Progenitor cell of endocrine pancreas (in vitro differentiated cells): ENCODE measurements at places on chromosomes 12 and 14. TPM values are rescaled to one million over a fixed set of nuclear protein-coding genes. Genes with fewer than 3 reads are reported as not detected.

KLRC4 gene
- not detected in 2 replicates for total RNA-seq

CHPT1 gene
- 15.2 and 18.0 TPM in 2 replicates for total RNA-seq

SLC7A7 gene
- 6.7 and 7.7 TPM in 2 replicates for total RNA-seq

PKP2 gene
- 102 and 103 TPM in 2 replicates for total RNA-seq

FRMD6 gene
- 40.7 and 45.8 TPM in 2 replicates for total RNA-seq

RNASE3 gene
- total RNA-seq: not detected in 2 replicates

LUM gene
- 0.16 TPM in 1 of 2 replicates, not detected in the other for total RNA-seq

RNASE1 gene
- total RNA-seq: 4.5 and 7.1 TPM in 2 replicates

LALBA gene
- total RNA-seq: not detected in 2 replicates

FSCB gene
- total RNA-seq: not detected in 2 replicates

GLIPR1 gene
- 0.22 and 0.33 TPM in 2 replicates for total RNA-seq

IFNG-AS1 gene
- not detected in 2 replicates for total RNA-seq

DNA sequence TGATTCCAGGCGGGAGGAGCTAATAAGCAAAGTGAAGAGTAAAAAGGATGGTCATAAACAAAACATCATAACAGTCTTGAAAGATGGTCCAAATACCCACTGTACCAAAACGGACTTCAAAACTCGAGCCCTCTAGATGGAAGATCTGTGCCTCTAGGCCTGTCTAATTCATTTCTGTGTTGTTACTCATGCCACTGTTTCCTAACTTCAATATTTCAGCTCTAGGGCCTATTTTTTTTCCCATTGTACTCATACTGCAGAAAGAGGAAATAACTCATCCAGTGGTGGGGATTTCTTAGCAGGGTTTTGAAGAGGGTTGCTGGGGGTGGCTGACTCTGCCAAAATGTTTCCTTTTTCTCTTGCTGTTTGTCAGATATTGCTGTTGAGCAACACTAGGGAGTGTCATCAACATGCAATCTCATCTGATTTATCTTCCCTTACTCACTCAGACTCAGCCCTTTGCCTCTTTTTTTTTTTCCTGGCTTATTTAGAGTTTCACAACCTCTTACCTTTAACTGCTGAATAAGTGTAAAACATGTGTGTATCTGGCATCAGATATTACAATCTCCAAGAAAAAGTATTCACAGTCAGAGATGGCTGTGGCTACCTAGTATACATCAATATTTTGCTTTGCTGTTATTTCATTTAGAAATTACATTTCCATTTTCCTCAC lies 189.6 kb downstream of the DUSP6 start:
- DNase-seq: no peak
- H3K4me3 ChIP-seq: no peak overlapping the region
- H3K27ac ChIP-seq: no peak overlapping the region
- peaks cover 4% of the 10 kb centered on the region for H3K4me1 ChIP-seq
- no peaks in the 10 kb centered on the region for H3K36me3 ChIP-seq

- no peaks in the 10 kb centered on the region for H3K27me3 ChIP-seq
- H3K4me1 ChIP-seq: peaks cover 3% of the 10 kb centered on the region
- no peak overlapping the region for H3K4me3 ChIP-seq
Observed at GRCh38 chr12:78680596-78680995, 184.0 kb upstream of the SYT1 start.

- H3K36me3 ChIP-seq: no peaks in the 10 kb centered on the region
- H3K4me1 ChIP-seq: peaks cover 1% of the 10 kb centered on the region
Observed at GRCh38 chr12:3117591-3118015, 40.4 kb downstream of the TSPAN9 start.

GRCh38 chr12:121921066-121921465 lies 2.7 kb downstream of the CFAP251 start:
- H3K4me3 ChIP-seq: no peak overlapping the region
- peaks cover 10% of the 10 kb centered on the region for H3K4me1 ChIP-seq
- no peak for DNase-seq
- peaks cover 5% of the 10 kb centered on the region for H3K36me3 ChIP-seq

DNA sequence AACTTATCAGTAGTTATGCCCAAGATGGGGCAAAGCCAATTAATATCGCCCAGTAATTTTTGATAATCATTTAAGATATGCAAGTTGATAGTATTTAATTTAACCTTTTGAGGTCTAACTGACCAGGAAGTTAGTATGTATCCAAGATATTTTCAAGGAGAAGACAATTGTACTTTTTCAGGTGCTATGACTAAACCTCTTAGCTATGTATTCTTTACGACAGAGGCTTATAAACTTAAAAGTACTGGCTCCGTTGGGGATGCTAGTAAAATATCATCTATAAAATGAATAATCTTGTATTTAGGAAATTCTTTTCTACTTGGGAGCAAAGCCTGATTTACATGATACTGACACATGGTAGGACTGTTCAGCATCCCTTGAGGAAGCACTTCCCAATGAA lies 40.3 kb downstream of the TMTC3 start:
- H3K27ac ChIP-seq: no peak overlapping the region
- H3K4me1 ChIP-seq: peaks cover 11% of the 10 kb centered on the region
- DNase-seq: no peak
- no peaks in the 10 kb centered on the region for H3K27me3 ChIP-seq

- H3K36me3 ChIP-seq: no peaks in the 10 kb centered on the region
- no peaks in the 10 kb centered on the region for H3K4me1 ChIP-seq
- DNase-seq: no peak
- no peaks in the 10 kb centered on the region for H3K27me3 ChIP-seq
Observed at GRCh38 chr14:72049462-72049861, 117.2 kb downstream of the RGS6 start.

- H3K36me3 ChIP-seq: no peaks in the 10 kb centered on the region
- H3K4me1 ChIP-seq: peaks cover 2% of the 10 kb centered on the region
- no peak overlapping the region for H3K27ac ChIP-seq
- H3K4me3 ChIP-seq: no peak overlapping the region
- no peaks in the 10 kb centered on the region for H3K27me3 ChIP-seq
- DNase-seq: no peak
Observed at GRCh38 chr12:100859063-100859627, 64.6 kb downstream of the ANO4 start.

DNA sequence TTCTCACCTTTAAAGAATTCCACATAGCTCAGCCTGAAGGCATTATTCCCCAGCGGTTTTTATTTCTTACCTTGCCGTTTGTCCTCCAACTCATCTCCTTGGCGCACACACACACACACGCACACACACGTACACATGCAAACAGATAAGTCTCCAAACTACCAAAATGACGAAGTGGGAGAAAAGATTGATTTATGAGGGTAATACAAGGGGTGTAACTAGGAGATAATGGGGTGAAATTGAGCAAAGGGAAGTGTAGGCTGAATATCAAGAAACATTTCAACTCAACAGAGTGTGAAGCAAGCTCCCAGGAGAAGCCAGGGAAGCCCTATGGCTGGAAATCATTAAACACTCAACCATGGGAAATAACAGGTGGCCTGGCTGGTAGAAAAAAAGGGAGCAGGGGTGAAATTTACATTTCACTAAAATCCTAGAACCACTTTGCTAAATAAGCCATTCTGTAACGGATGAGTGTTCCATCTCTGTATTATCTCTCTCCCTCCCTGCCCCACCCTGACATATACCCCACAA lies 41.0 kb downstream of the GRIN2B start:
- peak overlapping the region; percentile 41 for H3K27ac ChIP-seq
- H3K4me3 ChIP-seq: no peak overlapping the region
- peaks cover 2% of the 10 kb centered on the region for H3K36me3 ChIP-seq
- H3K27me3 ChIP-seq: peaks cover 8% of the 10 kb centered on the region
- peaks cover 16% of the 10 kb centered on the region for H3K4me1 ChIP-seq

GRCh38 chr14:94689218-94689984 lies 77.2 kb downstream of the SERPINA3 start:
- peaks cover 27% of the 10 kb centered on the region for H3K27me3 ChIP-seq
- peak overlapping the region; percentile 21 for H3K4me3 ChIP-seq
- H3K36me3 ChIP-seq: no peaks in the 10 kb centered on the region
- H3K27ac ChIP-seq: peak overlapping the region; percentile 69

DNA sequence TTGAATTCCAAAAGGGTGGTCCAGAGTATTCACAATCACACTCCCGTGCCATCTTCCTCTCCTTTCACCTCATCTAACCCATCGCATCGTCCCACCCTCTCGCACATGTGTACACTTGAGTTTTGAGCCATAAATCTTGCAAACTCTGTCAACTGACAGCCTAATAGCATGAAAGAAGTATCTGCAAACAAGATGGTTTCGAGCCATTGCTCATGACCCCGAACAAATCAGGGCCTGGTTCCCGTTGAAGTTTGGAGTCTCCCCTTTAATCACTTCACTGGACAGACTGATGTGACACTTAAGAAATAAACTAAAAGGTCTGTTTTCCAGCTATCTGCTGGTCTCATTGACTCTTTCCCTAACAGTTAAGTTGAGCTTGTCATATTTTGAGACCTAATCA lies 223.6 kb upstream of the SOX5 start:
- DNase-seq: no peak
- H3K36me3 ChIP-seq: no peaks in the 10 kb centered on the region
- peaks cover 7% of the 10 kb centered on the region for H3K4me1 ChIP-seq
- H3K4me3 ChIP-seq: no peak overlapping the region
- no peak overlapping the region for H3K27ac ChIP-seq

- H3K27ac ChIP-seq: no peak overlapping the region
- no peak for DNase-seq
- H3K27me3 ChIP-seq: no peaks in the 10 kb centered on the region
- H3K36me3 ChIP-seq: no peaks in the 10 kb centered on the region
Observed at GRCh38 chr12:122981587-122982476, 1.4 kb downstream of the ARL6IP4 start.

GRCh38 chr12:27394676-27395075 lies 51.9 kb upstream of the SMCO2 start:
- peaks cover 5% of the 10 kb centered on the region for H3K4me1 ChIP-seq
- H3K36me3 ChIP-seq: peaks cover 12% of the 10 kb centered on the region
- no peak overlapping the region for H3K27ac ChIP-seq
- DNase-seq: no peak
- H3K4me3 ChIP-seq: no peak overlapping the region

- H3K4me3 ChIP-seq: no peak overlapping the region
- H3K27ac ChIP-seq: no peak overlapping the region
- no peaks in the 10 kb centered on the region for H3K36me3 ChIP-seq
- H3K4me1 ChIP-seq: no peaks in the 10 kb centered on the region
- H3K27me3 ChIP-seq: peaks cover 15% of the 10 kb centered on the region
- no peak for DNase-seq
Observed at GRCh38 chr14:94679106-94679810, 67.1 kb downstream of the SERPINA3 start.

DNA sequence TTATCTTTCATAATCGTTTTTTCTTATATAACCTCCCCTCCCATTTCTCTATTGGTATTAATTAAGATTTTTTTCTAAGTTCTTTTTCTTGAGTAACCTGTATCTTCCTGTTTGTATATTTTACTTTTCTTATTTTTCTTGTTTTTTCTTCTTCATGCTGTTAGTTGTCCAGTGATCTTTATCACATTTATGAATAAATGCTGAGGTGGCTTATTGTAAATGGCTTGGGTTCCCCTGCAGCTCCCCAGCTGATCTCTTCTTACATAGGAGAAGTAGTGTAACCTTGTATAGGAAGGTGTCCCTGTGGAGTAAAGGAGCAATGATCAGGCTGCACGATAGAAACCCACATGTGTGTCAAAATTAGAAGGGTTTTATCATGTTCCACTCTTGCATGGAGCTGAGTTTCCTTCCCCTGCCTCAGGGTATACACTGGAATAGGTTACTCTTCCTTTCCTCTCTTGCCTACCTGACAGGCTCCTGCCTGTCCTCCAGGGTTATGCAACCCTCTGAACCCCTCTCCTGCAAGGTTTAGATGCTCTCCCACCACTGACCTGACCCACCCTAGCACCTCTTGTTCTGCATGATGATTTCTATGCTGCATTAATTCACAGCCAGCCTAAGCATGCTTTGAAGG lies 334.8 kb upstream of the RGS6 start:
- no peaks in the 10 kb centered on the region for H3K27me3 ChIP-seq
- H3K4me3 ChIP-seq: no peak overlapping the region
- H3K27ac ChIP-seq: no peak overlapping the region
- peaks cover 14% of the 10 kb centered on the region for H3K4me1 ChIP-seq

DNA sequence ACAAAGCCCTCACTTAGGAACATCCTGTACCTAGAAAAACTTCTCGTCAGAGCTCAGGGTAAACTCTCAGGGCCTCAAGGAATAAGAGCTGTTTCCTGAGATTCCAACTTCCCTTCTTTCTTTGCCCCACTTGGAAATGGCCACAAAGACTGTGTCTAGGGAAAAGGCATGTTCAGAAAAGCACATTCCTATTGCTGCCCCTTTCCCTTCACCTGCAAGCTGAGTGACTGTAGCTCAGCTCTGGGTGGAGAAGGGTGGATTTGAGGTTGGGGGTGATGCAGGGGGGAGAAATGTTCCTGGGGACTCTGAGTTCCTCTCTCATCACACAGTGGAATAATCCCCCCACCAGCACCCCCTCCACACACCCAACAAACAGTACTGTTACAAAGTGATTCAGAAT lies 6.8 kb downstream of the ENDOU start:
- no peak for DNase-seq
- H3K36me3 ChIP-seq: no peaks in the 10 kb centered on the region
- H3K4me1 ChIP-seq: peaks cover 8% of the 10 kb centered on the region
- H3K4me3 ChIP-seq: no peak overlapping the region
- H3K27me3 ChIP-seq: peaks cover 5% of the 10 kb centered on the region

DNA sequence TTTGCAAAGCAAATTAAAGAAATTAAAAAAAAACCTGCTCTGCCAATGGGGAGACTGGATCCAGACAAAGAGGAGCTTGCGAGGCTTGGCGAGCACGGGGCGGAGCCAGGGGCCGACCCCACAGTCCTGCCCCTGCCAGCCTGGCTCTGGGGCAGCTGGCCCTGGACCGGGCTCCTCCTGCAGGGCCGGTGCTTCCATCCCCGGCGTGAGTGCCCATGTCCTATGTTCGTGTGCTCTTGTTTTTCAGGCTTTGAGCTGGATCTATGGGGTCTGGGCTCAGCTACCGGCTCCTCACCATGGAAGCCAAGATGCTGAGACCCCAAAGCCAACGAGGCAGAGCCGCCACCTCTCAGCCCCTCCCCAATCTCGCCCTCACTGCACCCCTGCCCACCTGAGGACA lies 176.8 kb downstream of the KIF26A start:
- H3K4me1 ChIP-seq: no peaks in the 10 kb centered on the region
- H3K27me3 ChIP-seq: peaks cover 22% of the 10 kb centered on the region
- H3K4me3 ChIP-seq: no peak overlapping the region
- no peak overlapping the region for H3K27ac ChIP-seq

- no peak overlapping the region for H3K4me3 ChIP-seq
- H3K4me1 ChIP-seq: peaks cover 30% of the 10 kb centered on the region
- no peaks in the 10 kb centered on the region for H3K27me3 ChIP-seq
- no peak for DNase-seq
- no peak overlapping the region for H3K27ac ChIP-seq
Observed at GRCh38 chr12:47811072-47811396, 8.7 kb downstream of the HDAC7 start.

DNA sequence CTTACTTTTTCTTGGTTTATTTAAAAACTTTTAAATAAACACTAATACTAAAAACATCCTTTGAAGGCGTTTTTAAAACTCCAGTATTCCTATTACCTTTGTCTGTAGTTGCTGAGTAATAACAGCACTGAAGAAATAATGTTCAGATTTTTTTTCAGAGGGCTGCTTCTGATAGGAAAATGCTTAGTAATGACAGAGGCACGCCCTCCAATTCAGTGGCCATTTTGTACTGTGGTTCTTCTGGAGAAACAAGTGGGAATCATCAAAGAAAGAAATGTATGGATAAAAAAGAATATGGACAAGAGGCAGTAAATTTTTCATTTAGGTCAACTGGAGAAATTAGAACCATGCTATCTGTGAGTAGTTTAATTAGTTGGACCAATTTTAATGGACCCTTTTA lies 13.6 kb downstream of the VEZT start:
- no peaks in the 10 kb centered on the region for H3K27me3 ChIP-seq
- peaks cover 15% of the 10 kb centered on the region for H3K36me3 ChIP-seq
- DNase-seq: no peak
- H3K4me3 ChIP-seq: no peak overlapping the region
- H3K4me1 ChIP-seq: peaks cover 16% of the 10 kb centered on the region
